ENCODE measurements at places on chromosomes 1 and 21.
A peak's percentile ranks its signal among the peaks of the same experiment; 100 is the strongest.

GRCh38 chr21:45010096-45010495 lies 64.3 kb upstream of the ADARB1 start:
- DNase-seq = peak; percentile 93
- no peaks in the 10 kb centered on the region for H3K27me3 ChIP-seq
- no peak overlapping the region for H3K27ac ChIP-seq
- H3K4me3 ChIP-seq = no peak overlapping the region
- H3K36me3 ChIP-seq = no peaks in the 10 kb centered on the region
- peaks cover 27% of the 10 kb centered on the region for H3K4me1 ChIP-seq

DNA sequence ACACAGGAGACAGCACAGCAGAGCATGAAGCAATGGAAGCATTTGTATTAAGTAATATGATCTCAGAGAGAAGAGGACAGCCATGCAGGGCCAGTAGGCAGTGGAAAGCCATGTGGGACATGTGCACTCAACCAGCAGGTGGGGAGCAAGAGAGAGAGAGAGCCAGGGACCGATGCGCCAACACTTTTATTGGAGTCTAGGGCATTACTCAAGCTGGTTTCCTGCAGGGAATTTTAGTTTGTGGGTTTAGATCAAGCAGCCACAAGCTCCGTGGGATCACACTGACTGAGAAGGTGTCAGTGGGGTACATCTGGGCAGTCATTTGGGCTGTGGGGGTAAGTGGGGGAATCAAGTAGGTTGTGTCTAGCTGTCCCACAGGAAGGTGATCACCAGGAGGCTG lies 137.1 kb downstream of the PCBP3 start:
- DNase-seq = no peak
- no peaks in the 10 kb centered on the region for H3K4me1 ChIP-seq
- H3K27me3 ChIP-seq = no peaks in the 10 kb centered on the region
- H3K27ac ChIP-seq = no peak overlapping the region

GRCh38 chr1:156451505-156452160 lies 48.9 kb downstream of the MEF2D start:
- H3K27ac ChIP-seq = no peak overlapping the region
- no peaks in the 10 kb centered on the region for H3K36me3 ChIP-seq
- H3K27me3 ChIP-seq = no peaks in the 10 kb centered on the region

- no peaks in the 10 kb centered on the region for H3K36me3 ChIP-seq
- H3K4me3 ChIP-seq = no peak overlapping the region
- DNase-seq = no peak
- H3K27ac ChIP-seq = no peak overlapping the region
- no peaks in the 10 kb centered on the region for H3K4me1 ChIP-seq
Measured at GRCh38 chr1:118246646-118247045, 61.6 kb upstream of the SPAG17 start.

- no peak overlapping the region for H3K27ac ChIP-seq
- H3K27me3 ChIP-seq = no peaks in the 10 kb centered on the region
- no peak overlapping the region for H3K4me3 ChIP-seq
- no peaks in the 10 kb centered on the region for H3K4me1 ChIP-seq
Measured at GRCh38 chr1:248613742-248614141, 16.2 kb upstream of the OR2T10 start.

- H3K27ac ChIP-seq = no peak overlapping the region
- H3K36me3 ChIP-seq = no peaks in the 10 kb centered on the region
- no peak for DNase-seq
Measured at GRCh38 chr1:210093461-210093860, 139.1 kb upstream of the SERTAD4 start.

GRCh38 chr21:45353200-45353599 lies 51.8 kb upstream of the COL18A1 start:
- no peaks in the 10 kb centered on the region for H3K27me3 ChIP-seq
- no peaks in the 10 kb centered on the region for H3K36me3 ChIP-seq
- H3K27ac ChIP-seq = no peak overlapping the region
- no peak overlapping the region for H3K4me3 ChIP-seq

DNA sequence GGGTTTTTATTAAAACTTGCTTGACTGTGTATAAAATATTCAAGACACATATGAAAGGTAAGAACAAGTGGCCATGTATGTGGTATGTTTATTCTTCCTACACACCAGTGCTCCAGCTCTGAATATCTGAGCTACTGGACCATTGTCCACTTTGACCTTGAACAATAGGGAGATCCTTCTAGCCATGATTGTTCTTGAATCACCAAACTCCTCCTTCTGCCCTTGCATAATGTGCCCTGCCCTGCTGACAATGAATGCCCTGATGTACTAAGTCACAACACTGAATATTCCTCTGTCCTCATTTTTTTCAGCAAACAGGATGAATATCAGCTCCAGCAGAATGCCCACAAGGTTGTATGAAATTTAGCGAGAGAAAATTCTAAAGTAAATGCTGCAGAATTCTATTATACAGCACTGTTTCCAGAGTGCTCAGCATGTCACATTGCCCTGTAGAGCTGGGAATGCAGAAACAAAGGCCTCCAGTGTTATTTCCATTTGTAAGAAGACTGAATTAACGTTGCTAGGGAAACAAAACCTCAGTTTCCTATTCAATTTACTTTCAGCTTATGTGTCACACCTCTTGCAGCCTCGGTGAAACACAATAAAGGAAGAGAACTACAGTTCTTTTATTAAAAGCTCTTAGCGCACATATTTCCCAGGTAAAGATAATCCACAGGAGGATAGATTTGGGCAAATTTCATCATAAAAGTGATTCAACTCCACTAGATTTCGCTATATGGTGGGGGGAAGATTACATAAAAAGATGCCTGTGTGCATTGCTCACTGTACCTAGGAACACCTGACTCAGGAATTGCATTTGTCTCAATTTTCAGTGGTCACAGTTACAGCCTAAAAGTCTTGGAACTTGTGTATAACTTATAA lies 187.4 kb upstream of the ATP1B1 start:
- no peaks in the 10 kb centered on the region for H3K27me3 ChIP-seq
- peaks cover 2% of the 10 kb centered on the region for H3K4me1 ChIP-seq
- no peak overlapping the region for H3K4me3 ChIP-seq
- no peaks in the 10 kb centered on the region for H3K36me3 ChIP-seq

- peaks cover 7% of the 10 kb centered on the region for H3K27me3 ChIP-seq
- peaks cover 4% of the 10 kb centered on the region for H3K4me1 ChIP-seq
- H3K36me3 ChIP-seq = no peaks in the 10 kb centered on the region
- DNase-seq = no peak
- no peak overlapping the region for H3K27ac ChIP-seq
Measured at GRCh38 chr1:45211076-45211475, 4.7 kb upstream of the ZSWIM5 start.

DNA sequence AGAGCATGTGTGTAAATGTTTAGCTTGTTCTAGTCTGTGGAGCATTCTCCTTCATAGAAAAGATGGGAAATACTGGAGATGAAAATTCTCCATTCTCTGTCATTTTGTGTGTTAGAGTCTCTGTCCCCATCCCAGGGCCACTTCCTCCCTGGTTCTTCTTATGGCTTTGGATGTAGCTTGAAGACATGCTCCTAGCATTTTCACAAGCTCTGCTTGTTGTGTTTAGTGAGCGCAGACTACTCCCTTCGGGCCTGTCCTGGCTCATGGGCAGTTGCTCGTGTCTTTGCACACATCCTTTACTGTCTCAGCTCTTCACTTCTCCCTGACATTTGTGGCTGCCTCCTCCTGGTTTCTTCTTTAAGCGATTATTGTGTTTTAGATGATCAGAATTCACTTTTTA lies 30.4 kb downstream of the MAPKAPK2 start:
- DNase-seq = no peak
- no peak overlapping the region for H3K27ac ChIP-seq
- H3K36me3 ChIP-seq = no peaks in the 10 kb centered on the region
- no peak overlapping the region for H3K4me3 ChIP-seq
- peaks cover 9% of the 10 kb centered on the region for H3K4me1 ChIP-seq
- H3K27me3 ChIP-seq = no peaks in the 10 kb centered on the region

GRCh38 chr1:74422421-74423292 lies 89.8 kb downstream of the LRRC53 start:
- H3K4me1 ChIP-seq = no peaks in the 10 kb centered on the region
- H3K36me3 ChIP-seq = no peaks in the 10 kb centered on the region
- no peak overlapping the region for H3K4me3 ChIP-seq
- H3K27ac ChIP-seq = no peak overlapping the region
- H3K27me3 ChIP-seq = no peaks in the 10 kb centered on the region

- DNase-seq = no peak
- no peak overlapping the region for H3K27ac ChIP-seq
- H3K4me3 ChIP-seq = no peak overlapping the region
Measured at GRCh38 chr1:99539131-99539530, 106.8 kb upstream of the PALMD start.

DNA sequence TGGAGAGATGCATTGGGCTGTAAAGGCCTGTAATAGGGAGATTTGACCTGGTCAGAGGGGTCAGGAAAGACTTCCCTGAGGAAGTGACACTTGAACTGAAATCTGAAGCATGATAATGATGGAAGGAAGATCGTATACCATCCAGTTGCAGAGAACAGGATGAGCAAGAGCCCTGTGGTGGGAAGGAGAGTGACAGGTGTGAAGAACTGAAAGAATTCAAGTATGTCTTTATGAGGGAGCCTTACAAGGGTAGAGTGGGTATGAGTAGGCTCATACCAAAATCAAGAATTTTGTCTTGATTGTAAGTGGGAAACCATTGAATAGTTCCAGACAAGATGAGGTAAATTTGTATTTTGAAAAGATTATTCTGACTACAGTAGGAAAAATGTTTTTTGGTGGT lies 129.4 kb downstream of the RASAL2 start:
- no peak overlapping the region for H3K27ac ChIP-seq
- H3K4me1 ChIP-seq = no peaks in the 10 kb centered on the region
- peak; percentile 50 for DNase-seq
- H3K36me3 ChIP-seq = no peaks in the 10 kb centered on the region

- no peaks in the 10 kb centered on the region for H3K36me3 ChIP-seq
- H3K4me3 ChIP-seq = no peak overlapping the region
- peaks cover 2% of the 10 kb centered on the region for H3K4me1 ChIP-seq
- DNase-seq = no peak
Measured at GRCh38 chr1:184891440-184891839, 82.9 kb downstream of the NIBAN1 start.

DNA sequence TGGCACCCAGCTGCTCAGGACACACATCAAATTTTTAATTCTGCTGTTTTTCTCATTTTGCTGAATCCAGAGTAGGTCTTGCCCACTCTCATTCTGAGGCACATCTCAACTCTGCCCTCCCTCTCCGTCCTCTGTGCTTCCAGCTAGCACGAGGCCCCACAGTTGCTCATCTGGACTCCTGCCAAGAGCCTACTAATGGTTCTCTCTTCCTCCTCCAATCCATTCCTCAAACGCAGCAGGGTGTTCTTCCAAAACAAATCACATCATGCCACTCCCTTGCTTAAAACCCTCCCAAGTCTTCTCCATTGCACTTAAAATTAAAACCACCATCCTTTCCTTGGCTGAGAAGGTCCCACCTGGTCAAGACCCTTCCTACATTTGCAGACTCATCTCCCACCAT lies 49.8 kb upstream of the SCAF4 start:
- no peaks in the 10 kb centered on the region for H3K36me3 ChIP-seq
- no peak overlapping the region for H3K27ac ChIP-seq
- no peak for DNase-seq
- H3K4me3 ChIP-seq = no peak overlapping the region
- H3K27me3 ChIP-seq = no peaks in the 10 kb centered on the region

DNA sequence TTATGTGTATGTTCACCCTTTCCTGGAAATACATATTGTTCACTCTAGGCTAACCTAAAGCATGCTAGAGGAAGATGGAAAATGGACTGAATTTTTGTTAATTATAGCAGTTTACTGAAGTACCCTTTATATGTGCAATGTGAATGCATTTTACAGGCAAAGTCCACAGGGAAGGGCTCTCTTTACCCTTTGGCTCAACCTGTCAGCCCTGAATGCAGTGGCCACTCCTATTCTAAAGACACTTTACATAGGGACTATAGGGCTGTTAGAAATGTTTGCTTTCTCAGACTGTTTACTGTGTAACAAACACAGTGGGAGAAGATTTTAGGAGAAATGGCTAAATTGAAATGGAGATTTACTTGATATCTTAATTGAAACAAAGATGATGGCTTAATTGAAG lies 78.5 kb downstream of the BRINP2 start:
- no peak overlapping the region for H3K27ac ChIP-seq
- H3K4me3 ChIP-seq = no peak overlapping the region
- DNase-seq = no peak
- no peaks in the 10 kb centered on the region for H3K4me1 ChIP-seq

- H3K36me3 ChIP-seq = peaks cover 70% of the 10 kb centered on the region
- H3K27me3 ChIP-seq = no peaks in the 10 kb centered on the region
- peak; percentile 46 for DNase-seq
- peaks cover 2% of the 10 kb centered on the region for H3K4me1 ChIP-seq
Measured at GRCh38 chr1:17635811-17636210, 96.3 kb downstream of the ARHGEF10L start.

- no peak for DNase-seq
- no peaks in the 10 kb centered on the region for H3K27me3 ChIP-seq
- H3K36me3 ChIP-seq = no peaks in the 10 kb centered on the region
- H3K4me1 ChIP-seq = no peaks in the 10 kb centered on the region
- no peak overlapping the region for H3K27ac ChIP-seq
Measured at GRCh38 chr21:19029816-19030215, 626.2 kb upstream of the TMPRSS15 start.

DNA sequence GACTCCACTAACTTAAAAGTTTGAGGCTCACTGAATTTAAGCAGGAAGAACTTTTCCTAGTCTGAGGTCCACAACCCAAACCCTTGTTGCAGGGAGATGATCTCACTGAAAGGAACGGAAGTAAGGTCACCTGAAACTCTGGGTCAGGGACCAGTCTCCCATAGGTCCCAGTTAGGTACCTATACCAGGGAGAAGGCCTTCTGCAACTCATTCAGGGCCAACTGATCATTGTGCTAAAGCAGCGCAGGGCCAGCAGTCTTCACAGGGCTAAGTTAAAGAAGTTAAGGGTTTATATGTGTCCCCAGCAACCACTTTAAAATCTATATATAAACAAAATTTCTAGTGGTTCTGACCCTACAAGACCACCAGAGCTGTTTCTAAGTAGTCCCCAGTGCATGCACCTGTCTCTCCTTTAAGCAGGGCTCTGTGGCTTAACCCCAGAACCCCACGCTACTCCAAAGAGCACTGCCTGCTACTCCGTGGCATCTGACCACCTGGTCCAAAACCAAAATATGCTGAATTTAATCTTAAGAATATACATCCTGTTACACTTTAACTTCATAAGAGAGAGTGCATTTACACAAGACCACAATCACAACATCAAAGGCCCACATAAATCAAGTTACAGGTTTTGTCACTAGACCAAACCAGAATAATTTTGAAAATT lies 2.8 kb downstream of the SRSF10 start:
- H3K27me3 ChIP-seq = no peaks in the 10 kb centered on the region
- H3K36me3 ChIP-seq = peaks cover 18% of the 10 kb centered on the region
- H3K4me1 ChIP-seq = peaks cover 3% of the 10 kb centered on the region
- no peak overlapping the region for H3K27ac ChIP-seq

DNA sequence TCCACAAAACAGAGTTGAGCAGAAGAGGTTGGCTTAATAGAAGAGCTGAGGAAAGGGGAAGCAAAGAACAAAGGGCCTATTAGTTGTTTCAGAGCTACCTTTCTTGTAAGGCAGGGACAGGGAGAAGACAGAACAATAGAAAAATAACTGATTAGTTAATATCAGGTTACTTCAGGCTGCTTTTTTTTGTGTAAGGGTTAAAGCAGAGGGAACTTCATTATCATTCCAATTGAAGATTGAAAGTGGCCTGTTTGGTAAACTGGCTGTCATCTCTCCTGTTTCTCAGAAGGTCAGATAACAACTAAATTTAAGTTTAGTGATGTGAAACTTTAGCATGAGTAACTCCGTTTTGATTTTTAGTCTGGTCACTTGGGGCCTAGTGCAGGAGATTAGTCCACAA lies 22.3 kb downstream of the CDC42 start:
- H3K36me3 ChIP-seq = peaks cover 6% of the 10 kb centered on the region
- H3K4me1 ChIP-seq = peaks cover 5% of the 10 kb centered on the region
- no peak overlapping the region for H3K27ac ChIP-seq
- H3K27me3 ChIP-seq = no peaks in the 10 kb centered on the region
- DNase-seq = no peak
- no peak overlapping the region for H3K4me3 ChIP-seq
